ENCODE measurements at places on chromosomes 5 and 9. TPM values are rescaled to one million over a fixed set of nuclear protein-coding genes. Genes with fewer than 3 reads are reported as not detected.

- DNase-seq: no peak
Observed at GRCh38 chr5:74477761-74478160, 162.8 kb downstream of the ENC1 start.

DNA sequence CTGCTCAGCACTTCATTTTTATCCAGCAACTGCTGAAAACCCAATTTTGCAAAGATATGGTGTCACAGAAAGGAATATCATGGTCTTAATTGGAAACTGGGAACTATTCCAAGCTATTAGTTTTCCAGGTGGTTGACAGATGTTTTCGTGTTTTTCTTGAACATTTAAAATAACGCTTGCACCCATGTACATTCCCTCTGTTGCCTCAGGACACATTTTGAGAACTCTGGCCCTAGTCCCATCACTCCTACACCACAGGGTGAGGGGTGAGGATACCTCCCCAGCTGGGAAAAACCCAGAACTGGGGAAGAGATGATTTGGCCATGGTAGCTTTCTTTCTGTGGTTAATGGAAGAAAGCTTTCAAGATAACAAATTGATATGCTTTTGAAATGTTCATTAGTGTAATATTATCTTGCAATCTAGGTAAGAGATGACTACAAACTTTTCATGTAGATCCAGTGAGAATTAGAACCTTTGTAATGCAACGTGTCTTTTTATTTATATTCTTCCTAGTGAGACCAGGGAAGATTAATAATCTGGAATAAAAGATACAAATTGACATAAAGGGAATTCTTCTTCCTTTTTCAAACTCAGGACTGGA is 627.0 kb downstream of the RAB3C start:
- no peak for DNase-seq

GRCh38 chr9:128394379-128395168 is 23.4 kb downstream of the URM1 start:
- DNase-seq: no peak

FSD1L gene
- total RNA-seq: 8.7 TPM

MYORG gene
- total RNA-seq: 30.6 TPM

PCDHGA11 gene
- 4.6 TPM for total RNA-seq

TMEM232 gene
- total RNA-seq: 2.5 TPM
